HCT116 (cell line): ENCODE measurements at places on chromosomes 12 and 14. TPM values are rescaled to one million over a fixed set of nuclear protein-coding genes. Genes with fewer than 3 reads are reported as not detected.

Gene TMEM179
- total RNA-seq, result not detected

Gene DIO2
- 0.10 TPM for total RNA-seq

Gene ESYT1
- total RNA-seq, result 80.9 TPM

Gene SDR9C7
- total RNA-seq, result not detected

Gene DRAM1
- total RNA-seq, result 20.3 TPM

Gene DNAI7
- 0.52 TPM for total RNA-seq

Gene FOXA1
- 1.3 TPM for total RNA-seq

Gene MUCL1
- not detected for total RNA-seq

Gene FRMD6
- 11.4 TPM for total RNA-seq

DNA sequence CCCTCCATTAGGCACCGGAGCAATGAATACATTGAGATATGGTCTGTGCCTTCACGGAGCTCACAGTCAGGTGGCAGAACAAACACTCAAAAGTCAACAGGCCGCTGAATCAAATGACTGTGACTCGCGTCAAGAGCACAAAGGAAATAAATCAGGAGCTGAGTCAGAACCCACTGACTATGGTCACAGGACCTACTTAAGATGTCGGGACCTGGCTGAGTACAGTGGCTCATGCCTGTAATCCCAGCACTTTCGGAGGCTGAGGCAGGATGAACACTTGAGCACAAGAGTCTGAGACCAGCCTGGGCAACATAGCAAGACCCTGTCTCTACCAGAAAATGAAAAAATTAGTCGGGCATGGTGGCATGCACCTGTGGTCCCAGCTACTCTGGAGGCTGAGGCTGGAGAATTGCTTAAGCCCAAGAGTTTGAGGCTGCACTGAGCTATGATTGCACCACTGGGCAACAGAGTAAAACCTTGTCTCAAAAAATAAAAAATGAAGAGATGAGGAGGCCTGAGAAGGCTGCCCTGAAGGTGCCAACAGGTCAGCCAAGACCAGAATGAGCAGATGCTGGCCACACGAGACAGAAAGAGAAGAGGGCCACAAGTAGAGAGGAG lies 19.9 kb downstream of the TMEM233 start:
- peak; percentile 70 for DNase-seq

DNA sequence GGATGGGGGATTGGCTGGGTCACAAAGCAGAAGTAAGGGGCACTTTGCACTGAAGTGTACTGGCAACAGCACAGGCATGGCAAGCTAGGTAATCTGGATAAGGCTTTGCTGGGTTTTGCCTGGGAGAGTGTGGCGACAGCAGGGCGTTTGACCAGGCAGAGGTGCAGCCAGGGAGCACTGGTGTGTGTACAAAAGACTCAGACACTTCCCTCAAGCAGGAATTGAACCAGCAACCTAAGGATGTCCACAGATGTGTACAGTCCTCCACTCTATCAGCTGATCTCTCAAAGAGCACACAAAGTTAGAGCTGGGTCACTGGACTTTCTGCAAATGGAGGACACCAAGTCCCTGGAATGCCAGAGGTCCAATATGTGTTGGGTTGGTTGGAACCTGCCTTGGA lies 15.4 kb upstream of the RNASE4 start:
- no peak for DNase-seq

- no peak for DNase-seq
Measured at GRCh38 chr12:623172-623864, 39.9 kb downstream of the NINJ2 start.

DNA sequence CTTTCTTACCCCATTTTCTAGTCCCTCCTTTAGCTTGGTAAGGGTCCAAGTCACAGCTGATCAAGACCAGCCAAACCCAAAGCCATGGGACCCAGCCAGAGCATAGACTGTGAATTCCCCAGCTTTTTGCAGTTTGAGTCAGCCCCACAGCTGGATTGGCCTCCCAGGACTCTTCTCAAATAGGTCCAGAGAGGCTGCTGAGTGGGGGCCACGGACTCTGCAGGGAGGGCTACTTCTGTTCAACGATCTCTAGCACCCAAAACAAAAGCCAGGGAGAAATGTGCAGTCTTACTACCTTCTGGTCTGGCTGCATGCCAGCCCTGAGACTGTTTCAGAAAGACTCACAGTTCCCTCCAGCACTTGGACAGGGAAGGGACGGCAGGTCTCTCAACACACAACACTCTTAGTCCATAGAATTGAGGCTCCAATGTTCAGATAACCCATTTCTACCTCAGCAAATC lies 1.6 kb downstream of the VDR start:
- DNase-seq, result no peak

GRCh38 chr12:93825501-93825888 lies 148.3 kb downstream of the CRADD start:
- DNase-seq, result no peak

GRCh38 chr12:6825398-6826124 lies 2.6 kb upstream of the P3H3 start:
- DNase-seq, result peak; percentile 47

- DNase-seq, result no peak
Measured at GRCh38 chr14:23950411-23951135, 3.0 kb upstream of the DHRS4 start.
